ENCODE measurements at places on chromosomes 7 and 10.

DNA sequence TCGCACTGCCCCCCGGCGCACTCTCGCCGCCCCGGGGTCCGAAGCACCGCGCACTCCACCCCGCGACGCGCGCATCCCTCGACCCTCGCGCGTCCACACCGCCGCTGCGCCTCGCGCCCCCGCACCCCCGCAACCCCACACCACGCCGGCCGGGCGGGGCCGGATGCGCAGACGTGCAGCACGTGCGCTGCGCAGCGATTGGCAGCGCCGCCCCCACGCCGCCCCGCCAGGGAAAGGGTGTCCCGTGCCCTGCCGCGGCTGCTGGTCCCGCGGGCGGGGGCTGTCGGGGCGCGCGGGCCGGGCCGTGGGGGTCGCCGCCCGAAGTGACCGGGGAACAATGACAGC is 53.7 kb upstream of the KDM7A start:
- DNase-seq, result no peak

- no peak for DNase-seq
Measured at GRCh38 chr10:103911021-103911459, 6.9 kb downstream of the STN1 start.

DNA sequence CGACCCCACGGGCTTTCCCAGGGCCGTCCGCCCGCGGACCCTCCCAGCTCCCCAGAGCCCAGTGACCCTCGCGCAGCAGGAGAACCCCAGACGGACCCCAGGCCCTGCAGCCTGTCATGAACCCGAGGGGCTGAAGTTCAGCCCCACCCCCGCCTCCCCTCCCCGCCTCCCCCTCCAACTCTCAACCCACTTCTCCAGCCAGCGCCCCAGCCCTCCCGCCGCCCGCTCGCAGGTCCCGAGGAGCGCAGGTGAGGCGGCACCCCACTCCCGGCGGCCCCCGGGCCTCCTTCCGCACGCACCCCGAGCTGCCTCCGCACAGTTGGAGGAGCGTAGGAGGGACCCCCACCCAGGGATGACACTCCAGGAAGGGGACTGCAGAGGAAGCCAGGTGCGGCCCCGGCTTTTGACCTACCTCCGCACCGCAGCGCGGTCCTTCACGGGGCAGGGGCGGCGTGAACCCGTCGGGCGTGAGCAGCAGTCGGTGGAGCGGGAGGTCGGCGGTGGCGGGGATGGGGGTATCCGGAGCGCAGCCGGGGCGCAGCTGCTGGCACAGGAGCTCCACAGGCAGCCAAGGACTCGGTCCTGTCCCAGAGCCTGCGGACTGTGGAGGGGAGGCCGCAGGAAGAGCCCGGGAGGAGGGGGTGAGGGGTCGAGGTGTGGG is at the start of gene TMEM176A:
TSS of gene TMEM176A (plus strand) at position 189 of the 661 bp plus-strand sequence. CDS start 782 bp downstream, outside the sequence.
- no peak for DNase-seq

- peak; percentile 70 for DNase-seq
Measured at GRCh38 chr10:103451831-103452505, at the start of gene CALHM2. Gene CALHM2, minus strand, starts transcription at chr10:103452370. Its CDS starts 2,429 bp downstream, at chr10:103449941.

DNA sequence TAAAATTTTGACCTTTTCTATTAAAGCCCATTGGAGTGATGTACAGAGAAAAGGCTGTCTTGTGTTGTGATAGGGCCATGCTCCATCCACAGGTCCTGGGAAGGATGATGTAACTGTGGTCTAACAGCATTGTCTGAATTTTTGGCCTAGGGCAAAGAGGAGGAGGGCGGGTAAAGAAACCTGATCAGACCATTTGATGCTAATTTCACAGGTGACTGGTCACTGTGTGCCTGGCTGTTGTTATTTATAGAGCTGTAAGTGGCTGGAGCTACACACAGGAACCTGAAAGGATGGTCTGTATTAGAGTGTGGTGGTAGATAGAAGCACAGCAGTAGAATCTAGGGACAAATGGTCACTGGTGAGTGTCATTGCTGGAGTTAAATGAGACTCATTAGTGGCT is 182.1 kb downstream of the AUTS2 start:
- no peak for DNase-seq

- peak; percentile 32 for DNase-seq
Measured at GRCh38 chr10:74244097-74244685, 93.2 kb downstream of the ADK start.

GRCh38 chr10:95196046-95196445 is 2.0 kb downstream of the ACSM6 start:
- peak; percentile 71 for DNase-seq

GRCh38 chr10:5070648-5071410 is 23.4 kb upstream of the AKR1C3 start:
- no peak for DNase-seq

DNA sequence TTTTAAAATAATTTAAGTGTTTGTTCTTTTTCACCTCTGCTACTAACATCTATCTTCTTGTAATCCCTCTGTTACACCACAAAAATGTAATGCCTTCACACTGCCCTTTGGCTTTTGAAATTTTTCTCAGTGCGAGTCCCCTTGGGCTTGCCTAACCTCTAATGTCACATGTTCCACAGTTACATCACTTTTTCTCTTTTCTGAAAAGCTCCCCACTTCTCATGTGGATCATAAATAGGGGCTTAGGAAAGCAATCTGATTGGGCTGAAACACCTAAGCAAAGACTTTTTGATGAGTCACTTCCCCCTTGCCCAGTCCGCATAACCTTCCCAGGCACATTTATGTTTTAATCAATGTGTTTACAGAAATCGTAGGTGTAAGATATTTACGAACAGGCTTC is 288.2 kb downstream of the IPMK start:
- no peak for DNase-seq

DNA sequence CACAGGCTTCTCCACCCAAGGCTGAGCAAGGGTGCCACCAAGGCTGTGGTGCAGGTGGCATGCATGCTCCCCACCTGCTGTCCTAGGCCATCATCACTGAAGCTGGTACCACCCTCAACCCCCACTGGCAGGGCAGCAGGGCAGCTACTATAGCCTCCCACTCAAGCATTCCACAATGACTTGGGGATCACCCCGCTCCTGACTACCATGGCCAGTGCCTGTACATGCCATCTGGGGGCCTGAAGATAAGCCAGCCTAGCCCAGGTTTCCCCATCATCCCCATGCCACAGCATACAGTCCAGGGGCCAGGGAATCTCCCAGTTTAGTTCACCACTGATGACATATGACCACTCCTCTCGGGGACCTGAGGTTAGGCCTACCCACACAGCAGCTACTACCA is 510.9 kb upstream of the LRRTM3 start:
- no peak for DNase-seq

DNA sequence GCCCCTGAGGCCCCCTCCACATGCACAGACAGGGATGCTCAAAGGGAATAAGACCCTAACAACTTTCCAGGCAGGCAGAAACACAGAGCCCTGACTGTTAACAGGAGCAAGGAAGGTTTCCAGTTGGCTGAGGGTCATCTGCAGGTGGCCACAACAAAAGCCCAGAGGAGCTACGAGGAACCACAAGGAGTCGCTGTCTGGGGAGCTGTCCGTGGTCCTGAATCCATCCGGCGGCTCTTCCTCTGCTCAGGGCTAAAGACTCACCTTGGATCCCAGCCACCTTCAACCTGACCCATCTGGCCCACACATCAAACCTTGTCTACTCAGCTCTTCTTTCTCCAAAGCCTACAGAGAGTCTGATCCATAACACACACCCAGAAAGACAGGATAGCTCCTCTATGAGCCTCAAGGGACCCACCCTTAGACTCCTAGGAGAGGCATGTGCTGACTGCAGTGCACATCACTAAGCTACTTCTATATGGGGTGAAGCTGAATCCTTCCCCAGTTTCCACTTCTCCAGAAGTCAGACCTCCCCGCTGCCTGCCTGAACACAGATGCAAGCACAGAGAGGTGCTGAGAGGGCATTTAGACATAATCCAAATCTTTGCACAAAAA is 104.0 kb downstream of the SLIT1 start:
- DNase-seq, result no peak

DNA sequence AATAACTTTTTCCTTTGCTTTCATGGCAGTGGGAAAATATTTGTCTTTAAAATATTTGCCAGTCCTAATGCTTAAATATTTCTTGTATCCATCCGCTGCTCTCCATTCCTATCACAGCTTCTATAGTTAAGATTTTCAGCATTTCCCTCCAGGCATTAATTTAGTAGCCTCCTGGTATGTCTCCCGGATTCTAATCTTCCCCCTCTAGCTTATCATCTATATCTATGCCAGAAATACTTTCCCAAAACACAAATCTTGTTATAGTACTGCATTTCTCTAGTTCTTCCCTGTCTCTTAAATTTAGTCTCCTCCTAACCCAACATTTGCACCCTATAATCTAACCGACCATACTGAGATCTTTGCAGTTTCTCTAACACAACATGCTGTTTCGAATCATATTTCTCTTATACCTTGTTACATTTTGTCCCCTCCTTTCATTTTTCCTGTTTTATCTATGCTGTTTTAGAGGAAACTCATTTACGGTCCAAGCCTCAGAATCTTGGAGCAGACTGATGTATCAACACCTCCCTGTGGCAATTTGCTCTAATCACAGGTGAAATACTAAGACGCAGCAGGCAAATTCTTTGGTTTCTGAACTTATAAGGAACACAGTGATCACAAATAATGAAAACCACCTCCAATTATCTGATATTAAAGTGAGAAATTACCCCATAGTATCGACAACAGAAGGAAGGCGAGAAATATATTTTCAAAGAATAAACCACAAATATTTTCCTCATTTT is 10.3 kb downstream of the CNTNAP2 start:
- DNase-seq, result no peak

DNA sequence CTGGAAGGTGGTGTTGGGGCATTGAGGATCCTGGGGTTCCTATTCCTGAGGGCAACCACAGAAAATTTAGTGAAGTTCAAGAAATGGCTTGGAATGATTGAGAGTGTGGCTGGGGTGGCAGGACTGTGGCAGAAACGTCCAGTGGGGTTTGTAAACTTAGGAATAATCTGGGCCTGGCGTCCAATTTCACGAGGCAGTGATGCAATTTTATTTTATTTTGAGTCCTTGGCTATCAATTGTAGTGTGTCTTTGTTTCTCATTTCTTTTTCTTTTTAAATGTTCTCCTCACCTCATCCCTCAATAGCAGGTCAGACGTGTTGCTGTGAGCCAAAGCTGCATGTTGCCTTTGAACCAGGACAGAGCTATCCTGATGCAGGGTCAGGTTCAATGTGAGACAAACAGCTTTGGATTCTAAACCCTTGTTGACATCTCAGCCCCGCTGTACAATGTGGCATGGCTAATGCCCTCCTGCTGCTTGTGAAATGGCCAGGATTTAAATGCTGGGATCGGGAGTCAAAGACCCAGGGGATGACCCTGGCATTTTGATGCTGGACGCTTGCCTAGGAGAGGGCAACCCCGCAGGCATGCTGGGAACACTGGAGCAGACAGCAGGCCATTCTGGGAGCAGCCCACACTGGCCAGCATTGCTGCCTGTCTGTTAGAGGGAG is 64.8 kb downstream of the RBM20 start:
- DNase-seq, result no peak

DNA sequence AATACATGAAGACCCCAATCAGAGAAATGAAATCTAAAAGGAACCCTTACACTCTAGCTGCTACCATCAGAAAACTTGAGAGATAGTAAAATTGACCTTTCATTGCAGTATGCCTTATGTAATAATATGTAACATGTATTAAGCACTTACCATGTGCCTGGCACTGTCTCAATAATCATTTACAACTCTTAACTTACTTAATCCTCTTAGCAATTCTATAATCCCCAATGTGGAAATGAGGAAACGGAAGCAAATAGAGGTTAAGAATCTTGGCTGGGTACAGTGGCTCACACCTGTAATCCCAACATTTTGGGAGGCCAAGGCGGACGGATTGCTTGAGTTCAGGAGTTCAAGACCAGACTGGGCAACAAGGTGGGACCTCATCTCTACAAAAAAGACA is 29.8 kb upstream of the FHIP2A start:
- no peak for DNase-seq

GRCh38 chr7:130393101-130393561 is 12.8 kb downstream of the CPA1 start:
- DNase-seq, result peak; percentile 12

GRCh38 chr7:7408001-7408770 is 127.5 kb downstream of the COL28A1 start:
- DNase-seq, result no peak

DNA sequence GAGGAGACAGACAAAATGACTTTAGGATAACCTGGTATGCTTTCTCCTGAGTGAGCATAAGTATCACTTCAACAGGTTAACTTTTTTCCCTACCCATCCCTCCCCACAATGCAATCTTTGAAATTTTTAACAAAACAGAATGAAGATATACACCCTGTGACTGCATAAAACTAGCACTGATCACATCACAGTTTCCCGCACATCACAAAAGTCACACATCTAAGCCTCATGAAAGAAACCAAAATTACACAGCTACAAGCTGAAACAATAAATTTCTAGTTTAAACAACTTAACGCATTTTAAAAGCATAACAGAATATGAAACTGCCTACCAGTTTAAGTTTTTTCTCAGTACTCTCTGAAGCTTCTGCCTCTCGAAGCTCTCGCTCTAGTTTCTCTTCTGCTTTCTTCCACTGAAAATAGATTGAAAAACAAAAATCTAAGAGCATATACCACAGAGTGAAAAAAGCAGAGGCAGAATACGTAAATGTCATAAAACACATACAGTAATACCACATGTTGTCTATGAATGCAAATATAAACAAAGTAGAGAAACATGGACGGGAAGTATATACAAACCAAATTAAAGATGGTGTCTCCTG is 18.1 kb downstream of the NOC3L start:
- DNase-seq, result no peak

- no peak for DNase-seq
Measured at GRCh38 chr7:110307776-110308175, 783.2 kb upstream of the LRRN3 start.

DNA sequence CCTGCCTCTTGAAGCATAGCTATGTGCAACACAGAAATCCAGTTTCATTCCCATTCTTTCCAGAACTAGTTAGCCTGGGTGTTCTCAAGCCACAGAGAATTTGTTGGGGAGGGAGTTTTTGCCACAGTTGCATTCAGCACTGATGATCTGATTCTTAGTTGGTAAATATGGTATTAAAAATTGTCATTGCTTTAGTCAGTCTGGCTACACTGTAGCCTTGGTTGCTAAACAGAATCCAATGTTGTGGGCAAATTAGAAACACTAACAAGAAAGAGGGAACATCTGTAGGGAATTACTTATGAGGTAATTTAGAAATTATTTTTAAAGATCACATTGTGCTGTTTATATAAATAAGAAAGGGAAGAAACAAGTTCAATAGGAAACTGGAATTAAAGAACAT is 57.0 kb upstream of the CC2D2B start:
- no peak for DNase-seq

GRCh38 chr7:771234-772004 is 44.3 kb upstream of the PRKAR1B start:
- no peak for DNase-seq

DNA sequence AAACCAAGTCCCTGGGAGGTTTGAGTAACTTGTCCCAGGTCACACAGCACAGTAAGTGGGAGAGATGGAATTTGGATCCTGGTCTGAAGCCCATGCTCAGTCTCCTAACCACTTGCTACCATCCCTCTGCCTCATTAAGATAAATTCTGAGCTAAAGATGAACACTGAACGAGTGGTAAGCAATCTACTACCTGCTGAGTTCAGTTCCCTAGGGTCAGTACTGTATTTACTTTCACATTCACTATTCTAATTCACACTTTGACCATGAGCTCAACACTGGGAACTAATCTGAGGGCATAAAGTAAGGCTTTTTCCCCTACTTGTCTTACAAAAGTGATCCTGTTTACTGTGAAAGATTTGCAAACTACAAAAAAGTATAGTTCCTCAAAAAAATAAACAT is 2.4 kb downstream of the UROS start:
- no peak for DNase-seq

GRCh38 chr7:134766779-134767519 is 12.5 kb upstream of the CALD1 start:
- no peak for DNase-seq

All from Ammon's horn (tissue), 1 donor.